ENCODE measurements at places on chromosomes 5 and 9.

DNA sequence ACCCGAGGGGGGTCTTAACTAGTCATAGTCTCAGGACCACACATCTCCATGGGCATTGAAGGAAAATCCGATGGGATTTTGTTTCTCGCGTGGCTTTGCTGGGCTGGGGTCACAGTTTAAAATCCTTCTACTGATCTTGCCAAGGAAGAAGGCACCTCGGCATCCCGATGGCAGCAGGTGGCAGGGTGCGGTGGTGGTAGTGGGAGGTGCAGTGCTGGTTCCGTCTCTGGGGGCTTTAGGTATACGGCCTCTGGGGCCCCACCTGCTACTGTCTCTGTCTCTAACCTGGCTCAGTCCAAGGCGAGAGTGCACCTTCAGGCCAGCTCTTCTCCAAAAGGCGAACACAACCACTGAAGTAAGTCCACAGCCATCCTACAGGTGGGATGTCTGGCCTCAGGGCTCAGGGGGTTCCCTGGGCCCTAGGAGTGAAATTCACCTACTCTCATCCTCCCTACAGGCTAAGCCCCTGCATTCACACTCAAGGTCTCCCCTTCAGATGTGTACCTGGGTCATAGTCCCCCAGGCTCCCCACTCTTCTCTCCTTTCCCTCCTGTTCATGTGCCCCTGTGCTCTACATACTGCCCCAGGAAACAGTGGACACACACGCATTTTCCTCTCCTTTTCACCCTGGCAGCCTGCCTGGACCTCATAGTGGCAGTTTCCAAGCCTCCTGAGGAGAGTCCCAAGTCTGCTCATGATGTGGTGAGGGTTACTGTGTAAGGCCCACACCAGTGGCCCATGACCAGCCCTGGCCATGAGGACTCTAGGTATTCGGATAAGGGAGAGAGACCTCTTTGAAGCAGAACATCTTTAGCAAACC is 736 bp upstream of the FCN2 start:
- no peak for DNase-seq

DNA sequence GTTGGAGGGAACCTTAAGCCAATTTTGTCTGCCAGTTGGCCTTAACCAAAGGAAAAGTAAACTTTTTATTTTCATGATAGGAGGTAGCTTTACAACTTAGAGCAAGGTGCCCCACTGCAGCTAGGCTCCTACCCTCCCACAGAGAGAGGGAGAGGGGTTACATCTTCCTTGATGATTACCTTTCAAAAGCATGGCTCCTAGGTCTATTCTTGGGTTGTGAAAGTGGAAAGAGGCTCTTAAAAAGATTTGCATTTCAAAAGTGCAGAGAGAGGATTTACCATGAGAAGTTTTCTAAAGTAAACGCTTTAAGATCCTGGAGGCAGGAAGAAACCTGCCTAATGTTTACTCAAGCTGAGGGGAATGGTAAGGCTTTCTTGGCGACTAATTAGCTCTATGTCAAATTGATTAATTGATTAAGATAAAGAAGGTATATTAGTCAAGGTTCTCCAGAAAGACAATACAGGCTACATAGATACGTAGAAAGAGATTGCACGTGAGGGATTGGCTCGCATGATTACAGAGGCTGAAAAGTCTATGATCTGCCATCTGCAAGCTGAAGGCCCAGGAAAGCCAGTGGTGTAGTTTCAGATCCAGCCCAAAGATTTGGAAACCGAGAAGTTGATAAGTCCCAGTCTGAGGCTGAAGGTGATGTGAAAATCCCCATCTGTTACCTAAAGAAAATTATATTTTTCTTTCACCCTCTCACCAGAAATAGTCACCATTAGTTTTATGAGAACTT is 333.8 kb upstream of the CTNND2 start:
- DNase-seq: no peak

DNA sequence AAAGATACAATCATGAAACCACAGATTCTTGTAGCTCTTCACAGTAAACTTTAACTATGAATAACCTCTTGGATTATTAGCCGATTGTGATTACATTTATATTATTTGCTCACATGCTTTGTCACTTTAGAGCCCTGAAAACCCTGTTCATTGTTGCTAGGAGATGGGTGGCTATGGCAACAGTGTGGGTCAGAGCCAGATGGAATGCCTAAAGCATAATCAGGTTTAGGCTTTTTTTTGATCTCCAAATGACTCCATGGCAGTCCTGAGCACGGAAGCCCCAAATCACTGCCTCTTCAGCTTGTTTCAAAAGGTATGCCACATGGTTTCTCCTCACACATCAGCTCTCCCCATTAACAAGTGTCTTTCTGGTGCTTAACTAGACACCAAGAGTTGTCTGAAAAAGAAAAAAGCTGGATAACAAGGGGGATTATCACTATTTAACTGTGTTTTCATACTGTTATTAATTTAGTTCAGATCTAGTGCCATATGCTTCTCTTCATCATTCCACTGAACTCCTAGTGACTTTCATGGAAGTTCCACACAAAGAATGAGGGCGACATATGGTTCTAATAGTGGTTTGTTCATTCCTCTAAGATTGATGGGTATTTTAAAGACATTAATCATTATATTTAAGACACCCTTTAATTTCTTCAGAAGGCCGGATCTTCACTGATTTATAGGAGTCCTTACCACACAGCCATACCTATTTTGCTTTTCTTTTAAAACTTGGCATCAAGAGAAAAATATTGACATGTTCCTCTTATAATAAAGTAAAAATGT is 88.8 kb upstream of the PAM start:
- no peak for DNase-seq

- DNase-seq: no peak
These were observed 2.0 kb downstream of the PDLIM7 start for GRCh38 chr5:177495243-177496060.

DNA sequence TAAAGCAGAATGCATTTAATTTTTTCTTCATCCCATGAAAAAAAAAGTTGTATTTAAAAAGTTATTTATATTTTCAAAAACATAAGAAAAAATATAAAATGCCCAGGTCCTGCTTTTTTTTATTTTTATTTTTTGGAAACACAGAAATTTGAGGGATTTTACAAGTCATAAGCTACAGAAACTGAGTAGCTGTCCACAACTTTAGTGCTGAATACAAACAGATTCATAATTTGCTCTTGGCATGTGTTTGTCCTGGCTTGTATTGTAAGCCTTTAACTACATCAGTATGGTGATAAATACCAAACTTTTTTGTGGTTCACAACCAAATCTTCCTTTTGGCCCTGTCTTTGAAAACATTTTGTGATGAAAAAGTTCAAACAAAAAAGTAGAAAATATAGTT is 7.5 kb upstream of the PLCXD3 start:
- no peak for DNase-seq

DNA sequence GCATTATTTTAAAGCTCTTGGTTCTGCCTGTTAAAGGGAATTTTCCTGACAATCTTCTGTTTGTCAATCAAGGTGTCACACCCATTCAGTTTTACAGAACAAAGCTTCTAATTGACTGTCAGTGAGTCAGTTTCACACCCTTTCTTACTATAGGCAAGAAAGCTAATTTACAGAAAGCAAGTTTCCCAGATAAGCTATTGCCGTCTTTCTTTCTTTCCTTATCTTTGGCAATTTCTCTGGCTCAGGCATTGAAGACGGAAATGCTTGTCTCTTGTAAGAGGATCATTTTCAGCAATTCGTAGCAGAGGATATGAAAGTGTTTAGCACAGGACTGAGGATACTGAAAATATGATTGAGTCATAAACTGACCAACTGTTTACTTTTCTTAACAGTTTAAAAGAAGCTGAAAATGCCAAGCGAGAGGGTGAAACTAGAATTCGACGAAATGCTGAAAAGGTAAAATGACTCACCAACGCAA is 27.0 kb downstream of the SPINK5 start:
- no peak for DNase-seq

DNA sequence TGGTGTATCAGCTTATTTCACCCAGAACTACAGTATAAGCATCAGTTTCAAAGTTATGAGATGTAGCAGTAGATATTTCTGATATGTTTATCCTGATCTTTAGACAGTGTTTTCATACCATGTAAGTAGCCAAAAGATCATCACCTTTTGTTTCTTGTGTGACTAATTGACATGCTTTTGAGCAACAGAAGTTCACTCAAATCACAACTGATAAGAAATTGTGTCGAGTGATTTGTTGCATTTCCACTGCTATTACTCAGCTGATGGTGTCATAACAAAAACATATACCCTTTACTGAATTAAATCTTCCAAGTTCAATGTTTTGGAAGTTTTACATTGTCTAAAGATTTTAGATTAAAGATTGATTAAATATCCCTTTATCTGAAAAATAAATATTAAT is 324.5 kb downstream of the TUSC1 start:
- DNase-seq: no peak

DNA sequence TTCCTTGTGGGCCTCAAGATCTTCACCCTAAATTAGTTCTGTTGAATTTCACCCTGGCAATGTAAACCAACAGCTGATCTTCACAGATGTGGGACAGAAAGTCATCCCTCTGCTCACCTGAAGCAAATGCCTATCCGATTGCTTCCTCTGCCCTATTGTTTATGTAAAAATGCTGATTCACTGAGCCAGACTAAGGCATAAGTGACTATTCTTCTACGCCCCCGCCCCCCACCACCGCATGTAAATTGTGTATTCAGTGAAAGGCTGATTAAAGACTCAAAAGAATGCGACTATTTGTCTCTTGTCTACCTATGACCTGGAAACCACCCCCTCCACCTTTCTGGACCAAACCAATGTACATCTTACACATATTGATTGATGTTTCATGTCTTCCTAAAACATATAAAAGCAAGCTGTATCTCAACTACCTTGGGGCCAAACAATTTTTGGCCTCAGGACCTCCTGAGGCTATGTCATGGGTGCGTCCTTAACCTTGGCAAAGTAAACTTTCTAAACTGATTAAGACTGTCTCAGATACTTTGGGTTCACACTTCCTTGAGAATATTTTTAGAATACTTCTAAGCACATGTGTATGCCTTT is 129.7 kb upstream of the BOD1 start:
- DNase-seq: no peak

- DNase-seq: no peak
These were observed 226.5 kb downstream of the HSPA4 start for GRCh38 chr5:133278317-133278716.
